ENCODE measurements at places on chromosomes 16 and 17.

GRCh38 chr16:68768771-68769170, 31.7 kb downstream of the CDH1 start:
- DNase-seq = no peak

DNA sequence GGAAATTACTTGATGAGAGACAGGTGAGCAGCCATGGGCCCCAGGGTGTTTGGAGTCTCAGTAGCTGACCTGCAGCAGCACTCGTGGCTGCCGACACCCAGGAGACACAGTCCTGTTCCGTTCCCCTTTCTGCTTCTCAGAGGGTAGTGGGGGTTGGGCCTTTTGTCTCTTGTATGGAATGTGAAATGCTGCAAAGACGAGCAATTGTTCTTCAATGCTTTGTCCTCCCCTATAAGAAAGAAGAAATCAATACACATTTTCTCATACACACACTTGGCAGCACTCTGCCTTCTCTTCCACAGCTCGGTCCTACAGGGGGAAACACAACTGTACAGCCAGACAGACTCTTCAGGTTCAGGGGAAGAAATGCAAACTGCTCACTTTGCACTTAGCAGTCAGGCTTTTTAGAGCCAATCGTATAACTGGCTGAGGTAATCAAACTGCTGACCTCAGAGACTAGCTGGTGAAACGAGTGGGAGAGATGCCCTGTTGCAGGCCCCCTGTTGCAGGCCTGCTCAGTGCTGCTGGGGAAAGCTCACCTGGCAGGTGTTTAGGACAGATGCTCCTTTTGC, 96.7 kb downstream of the AATF start:
- no peak for DNase-seq

- no peak for DNase-seq
These were observed 25.8 kb upstream of the ABCC3 start for GRCh38 chr17:50608700-50609379.

- DNase-seq = no peak
These were observed 28.0 kb downstream of the ARHGAP23 start for GRCh38 chr17:38456031-38456815.

GRCh38 chr17:62920300-62920699, 45.7 kb upstream of the TANC2 start:
- no peak for DNase-seq

GRCh38 chr16:24634919-24635318, 94.5 kb upstream of the TNRC6A start:
- DNase-seq = no peak

GRCh38 chr17:58324409-58325288, 3.9 kb downstream of the TSPOAP1 start:
- no peak for DNase-seq

GRCh38 chr16:89958596-89958995, 10.0 kb downstream of the DEF8 start:
- no peak for DNase-seq

- no peak for DNase-seq
These were observed 43.4 kb downstream of the KCNJ12 start for GRCh38 chr17:21419299-21420239.

- DNase-seq = no peak
These were observed 196.6 kb downstream of the SALL1 start for GRCh38 chr16:50954469-50954868.

DNA sequence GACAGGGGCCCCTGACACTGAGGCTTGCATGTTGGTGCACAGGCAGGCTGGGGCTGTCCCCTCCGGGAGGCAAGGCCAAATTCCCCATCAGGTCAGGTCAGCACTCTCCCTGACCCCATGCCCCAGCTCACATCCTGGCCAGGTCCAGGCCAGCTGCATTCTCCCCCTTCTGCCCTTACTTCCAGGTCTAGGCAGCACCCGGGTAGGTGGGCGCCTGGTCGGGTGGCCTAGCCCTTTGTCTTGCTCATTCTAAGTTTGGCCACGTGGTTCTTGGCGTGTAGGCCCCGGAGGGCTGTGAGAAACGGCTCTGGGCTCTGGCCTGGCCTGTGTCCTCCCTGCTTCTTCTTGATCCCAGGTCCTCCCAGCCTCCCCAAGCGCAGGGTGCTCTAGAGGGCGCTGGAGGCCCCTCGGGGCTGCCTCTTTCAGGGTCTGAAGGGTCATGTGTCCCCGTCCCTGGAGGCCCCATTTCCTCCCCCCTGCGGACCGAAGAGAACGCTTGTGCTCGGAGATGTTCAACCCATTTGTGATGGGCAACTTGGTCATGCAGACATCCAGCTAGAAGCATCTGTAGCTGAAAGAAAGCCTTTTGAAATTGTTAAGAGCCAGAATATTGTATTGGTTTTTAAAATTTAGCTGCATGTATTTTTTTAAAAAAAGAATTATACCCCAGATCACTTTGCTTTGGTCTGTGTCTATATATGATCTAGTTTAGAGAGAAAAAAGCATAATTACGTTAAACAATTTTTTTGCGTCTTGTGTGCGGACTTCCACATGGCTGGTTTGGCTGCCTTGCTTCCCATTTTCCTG, 6.7 kb downstream of the BAHCC1 start:
- DNase-seq = no peak

DNA sequence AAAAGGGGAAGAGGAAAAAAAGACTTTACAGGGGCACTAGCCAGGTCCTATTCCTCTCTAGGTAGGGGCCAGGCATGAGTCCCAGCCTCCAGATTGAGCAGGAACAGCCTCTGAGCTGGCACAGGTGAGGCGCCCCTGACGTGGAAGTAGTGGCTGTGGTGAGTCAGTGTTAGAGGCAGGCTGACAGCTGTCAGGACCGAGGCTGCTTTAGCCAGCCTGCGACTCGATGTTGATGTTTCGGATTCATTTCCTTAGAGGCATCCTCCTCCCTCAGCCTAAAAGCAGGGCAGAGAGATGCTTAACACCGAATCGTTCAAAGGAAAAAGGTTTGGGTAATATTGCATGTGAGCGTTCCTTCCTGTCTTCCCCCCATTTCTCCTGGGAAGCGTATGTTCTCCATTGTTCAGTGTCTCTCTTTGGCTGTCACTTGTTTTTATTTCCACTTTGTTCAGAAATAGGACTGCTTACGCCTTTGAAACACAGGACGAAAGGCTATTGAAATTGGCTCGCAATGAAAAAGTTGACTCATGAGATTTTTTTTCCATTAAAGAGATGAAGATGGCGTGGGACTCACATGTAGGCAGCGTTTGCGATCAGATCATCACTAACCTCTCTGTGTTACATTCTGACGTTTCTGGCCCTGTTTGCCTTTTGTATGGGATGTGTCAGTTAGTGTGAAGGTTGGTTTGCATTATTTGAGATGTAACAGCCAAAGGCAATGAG, 1.3 kb downstream of the KIAA0513 start:
- no peak for DNase-seq

GRCh38 chr16:9816644-9817043, 365.6 kb downstream of the GRIN2A start:
- DNase-seq = no peak

- no peak for DNase-seq
These were observed 383 bp downstream of the ZNF598 start for GRCh38 chr16:2009164-2009711.
